Astrocyte of the hippocampus (primary cell): ENCODE measurements at places on chromosomes 3 and 15.

DNA sequence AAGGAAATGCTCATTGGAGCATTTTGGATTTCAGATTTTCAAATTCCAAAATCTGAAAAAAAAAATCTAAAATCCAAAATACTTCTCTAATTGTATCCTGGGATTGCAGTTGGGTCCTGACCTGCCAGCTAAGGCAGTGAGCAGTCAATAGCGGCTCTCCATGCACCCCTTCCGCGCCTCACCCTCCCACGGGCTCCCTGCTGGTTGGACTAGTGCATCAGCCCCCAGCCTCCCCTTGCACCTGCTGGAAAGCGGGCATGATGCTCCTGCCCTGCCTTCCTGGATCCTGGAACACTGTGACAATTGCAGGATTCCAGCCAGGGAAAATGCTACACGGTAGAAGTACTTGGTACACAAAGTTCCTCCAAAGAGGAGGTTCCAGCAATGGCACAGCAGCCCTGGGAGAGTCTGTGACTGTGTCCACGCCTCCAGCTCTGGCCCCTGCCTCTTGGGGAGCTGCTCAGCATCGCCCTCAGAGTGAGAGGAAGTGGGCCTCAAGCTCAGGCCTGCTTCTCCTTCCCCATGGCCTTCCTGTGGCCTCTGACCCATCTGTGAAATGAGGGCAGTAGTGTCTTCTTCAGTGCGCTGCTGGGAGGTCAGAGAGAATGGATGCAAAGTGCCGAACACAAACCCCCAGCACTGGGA is 39.5 kb upstream of the CHRNB4 start:
- DNase-seq: no peak

DNA sequence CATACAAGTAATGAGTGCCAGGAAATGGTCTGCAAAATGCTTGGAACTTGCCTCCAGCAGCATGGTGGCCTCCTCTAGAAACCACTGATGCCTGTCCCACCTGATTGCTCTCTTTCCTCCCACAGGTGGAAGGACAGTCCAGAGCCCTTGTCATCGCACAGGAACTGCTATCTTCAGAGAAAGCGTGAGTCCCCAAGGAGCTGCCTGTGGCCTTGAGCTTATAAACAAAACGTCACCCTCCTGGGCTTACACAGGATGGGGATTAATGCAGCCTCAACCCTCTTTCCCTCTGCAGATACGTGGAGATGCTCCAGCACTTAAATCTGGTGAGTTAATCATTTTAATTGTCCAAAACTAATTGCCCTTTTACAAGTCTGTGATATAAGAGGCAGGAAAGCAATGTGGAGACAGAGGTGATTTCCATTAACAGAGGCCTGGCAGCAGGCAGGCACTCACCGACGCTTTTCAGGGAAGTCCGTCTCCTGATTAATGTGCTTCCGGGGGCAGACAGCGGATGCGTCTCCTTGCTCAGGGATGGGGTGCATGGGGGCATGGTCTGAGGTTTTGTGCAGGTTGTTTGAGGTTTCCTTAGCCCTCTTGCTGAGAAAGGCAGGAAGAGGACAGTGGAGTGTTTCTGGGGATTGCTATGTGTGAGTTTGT is 61.8 kb downstream of the FGD5 start:
- DNase-seq: no peak

- peak; percentile 87 for DNase-seq
Measured at GRCh38 chr15:88904624-88905327, 8.4 kb downstream of the MFGE8 start.

- DNase-seq: no peak
Measured at GRCh38 chr3:100748220-100748619, 38.9 kb downstream of the TFG start.

DNA sequence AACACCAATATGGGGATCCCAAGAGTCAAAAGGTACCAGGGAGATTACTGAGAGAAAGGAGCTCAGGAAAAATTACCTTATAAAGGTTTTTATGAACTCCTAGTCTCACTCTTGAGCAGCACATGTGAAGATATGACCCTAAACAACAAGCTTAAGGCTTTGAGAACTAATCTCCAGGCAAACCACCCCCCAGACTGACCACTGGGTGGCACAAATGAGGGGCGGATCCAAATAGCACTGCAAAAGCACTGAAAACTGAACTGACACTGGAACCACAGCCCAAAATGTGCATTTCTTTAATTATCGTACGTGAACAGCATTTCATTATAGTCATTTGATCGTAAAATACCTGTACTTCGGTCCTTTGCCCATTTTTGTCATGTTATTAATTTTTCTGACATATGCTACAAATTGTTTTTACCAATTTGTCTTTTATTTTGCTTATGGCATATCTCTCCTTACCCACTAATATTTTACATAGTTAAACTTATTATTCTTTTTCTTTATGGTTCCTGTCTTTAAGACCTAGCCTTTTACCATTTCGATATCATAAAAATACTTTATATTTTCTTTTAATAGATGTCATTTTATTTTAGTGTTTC is 31.5 kb upstream of the TFDP2 start:
- peak; percentile 41 for DNase-seq

- DNase-seq: no peak
Measured at GRCh38 chr3:154955907-154956533, 124.1 kb upstream of the MME start.

DNA sequence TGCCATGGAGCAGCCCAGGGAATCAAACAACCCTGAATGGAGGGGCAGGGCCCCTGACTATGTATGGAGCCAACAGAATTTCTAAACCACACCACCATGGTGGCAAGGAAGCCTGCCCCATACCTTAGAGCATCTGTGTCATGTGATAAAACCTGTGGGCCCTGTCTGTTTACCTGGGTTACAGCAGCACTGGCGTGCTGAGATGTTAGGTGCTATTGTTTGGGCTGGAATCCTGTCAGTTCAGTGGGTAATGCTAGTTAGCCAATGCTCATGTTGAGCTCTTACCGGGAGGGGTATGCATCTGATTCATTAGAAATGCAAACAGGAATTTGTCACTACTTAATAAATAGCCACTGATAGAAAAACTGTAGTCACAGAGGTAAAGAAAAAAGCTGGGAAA is 63.5 kb upstream of the ETV5 start:
- no peak for DNase-seq

DNA sequence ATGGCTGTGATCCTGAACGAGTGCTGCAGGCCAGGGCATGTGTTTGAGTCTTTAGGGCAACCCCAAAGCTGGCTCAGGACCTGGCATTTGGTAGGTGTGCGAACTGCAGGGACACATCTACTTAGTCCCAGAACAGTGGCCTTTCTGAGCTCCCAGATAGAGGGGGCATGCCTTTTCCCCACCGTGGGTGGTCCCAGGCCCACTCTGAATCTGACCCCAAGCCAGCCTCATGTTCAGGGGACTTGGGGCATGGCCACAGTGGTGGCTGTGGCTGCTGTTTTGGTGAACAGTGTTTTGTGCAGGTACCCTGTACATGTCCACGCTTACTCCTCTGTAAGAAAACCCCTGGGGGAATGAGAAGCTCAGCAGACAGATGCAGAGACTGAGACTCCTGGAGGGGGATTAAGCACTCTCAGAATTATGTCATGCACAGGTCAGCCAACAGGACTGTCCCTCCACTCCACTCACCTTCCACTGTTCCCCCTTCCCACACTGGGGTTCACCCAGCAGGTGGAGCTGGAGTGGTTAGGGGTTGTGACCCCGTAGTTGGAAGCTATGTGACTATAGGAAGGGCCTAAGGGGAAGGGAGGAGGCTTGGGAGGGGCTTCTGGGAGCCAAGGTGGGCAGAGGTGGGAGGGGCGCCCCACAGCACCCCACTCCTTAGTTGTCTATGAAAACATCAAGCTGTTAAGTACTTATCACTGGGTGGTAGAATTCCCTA is 16.4 kb downstream of the ESYT3 start:
- DNase-seq: no peak

DNA sequence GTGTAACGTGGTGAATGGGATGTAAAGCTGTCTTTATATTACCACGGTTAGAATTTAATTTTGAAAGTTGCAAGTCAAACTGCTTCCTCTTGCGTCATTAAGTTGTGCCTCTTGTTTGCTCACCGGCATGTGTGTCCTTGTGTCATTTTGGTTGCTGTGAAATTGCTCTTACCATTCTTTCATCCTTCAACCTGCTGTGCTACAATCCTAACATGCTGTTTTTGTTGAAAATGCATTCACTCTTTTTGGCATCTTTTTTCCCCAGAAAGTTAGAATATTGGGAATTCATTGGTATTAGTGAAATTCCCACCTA is 164.7 kb downstream of the PGPEP1L start:
- no peak for DNase-seq

DNA sequence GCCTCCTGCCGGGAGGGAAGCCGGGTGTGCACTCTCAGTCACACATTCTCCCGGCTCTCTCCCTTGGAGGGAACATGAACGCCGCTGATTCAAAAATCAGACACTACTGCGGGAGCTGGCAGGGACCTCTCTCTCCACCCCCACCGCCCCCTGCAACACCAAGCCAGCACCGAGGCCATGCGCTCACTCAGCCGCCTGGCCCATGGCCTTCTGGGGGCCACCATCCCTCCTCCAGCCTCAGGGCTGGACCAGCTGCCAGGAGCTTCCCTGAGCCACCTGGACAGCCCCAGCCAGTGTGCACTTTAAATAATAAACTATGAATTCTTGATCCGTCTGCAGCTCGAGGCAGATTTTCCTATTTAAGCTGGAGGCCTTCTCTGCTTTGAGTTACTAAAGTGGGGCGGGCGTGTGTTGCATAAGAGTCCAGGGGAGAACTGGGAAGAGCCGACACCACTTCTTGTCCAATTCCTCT is 30.6 kb downstream of the ADAMTS17 start:
- no peak for DNase-seq

GRCh38 chr15:27824841-27825422 is 274.2 kb downstream of the OCA2 start:
- no peak for DNase-seq

GRCh38 chr15:35912196-35912595 is 366.2 kb upstream of the DPH6 start:
- peak; percentile 2 for DNase-seq

- DNase-seq: no peak
Measured at GRCh38 chr3:85483986-85484385, 525.2 kb downstream of the CADM2 start.

GRCh38 chr3:44396200-44397171 is 57.9 kb downstream of the TCAIM start:
- DNase-seq: no peak

DNA sequence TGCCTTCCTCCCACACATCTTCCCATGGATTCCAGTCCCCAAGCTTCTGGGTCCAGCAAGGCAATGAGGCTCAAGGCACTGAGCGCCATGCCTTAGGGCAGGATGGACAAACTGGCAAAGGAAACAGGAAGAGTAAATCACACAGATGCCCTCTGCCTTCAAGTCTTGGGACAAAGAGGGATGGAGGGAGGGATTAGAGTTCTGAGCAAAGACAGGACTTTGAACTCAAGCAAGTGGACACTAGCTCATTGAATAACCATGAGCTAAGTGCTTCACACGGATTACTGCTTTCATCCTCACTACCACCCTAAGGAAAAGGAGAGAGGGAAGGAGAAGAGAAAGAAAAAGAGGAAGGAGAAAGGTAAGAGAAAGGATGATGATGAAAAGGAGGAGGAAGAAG is 7.6 kb upstream of the THBS1 start:
- no peak for DNase-seq

- DNase-seq: peak; percentile 4
Measured at GRCh38 chr3:32757618-32758374, 60.0 kb upstream of the TRIM71 start.

DNA sequence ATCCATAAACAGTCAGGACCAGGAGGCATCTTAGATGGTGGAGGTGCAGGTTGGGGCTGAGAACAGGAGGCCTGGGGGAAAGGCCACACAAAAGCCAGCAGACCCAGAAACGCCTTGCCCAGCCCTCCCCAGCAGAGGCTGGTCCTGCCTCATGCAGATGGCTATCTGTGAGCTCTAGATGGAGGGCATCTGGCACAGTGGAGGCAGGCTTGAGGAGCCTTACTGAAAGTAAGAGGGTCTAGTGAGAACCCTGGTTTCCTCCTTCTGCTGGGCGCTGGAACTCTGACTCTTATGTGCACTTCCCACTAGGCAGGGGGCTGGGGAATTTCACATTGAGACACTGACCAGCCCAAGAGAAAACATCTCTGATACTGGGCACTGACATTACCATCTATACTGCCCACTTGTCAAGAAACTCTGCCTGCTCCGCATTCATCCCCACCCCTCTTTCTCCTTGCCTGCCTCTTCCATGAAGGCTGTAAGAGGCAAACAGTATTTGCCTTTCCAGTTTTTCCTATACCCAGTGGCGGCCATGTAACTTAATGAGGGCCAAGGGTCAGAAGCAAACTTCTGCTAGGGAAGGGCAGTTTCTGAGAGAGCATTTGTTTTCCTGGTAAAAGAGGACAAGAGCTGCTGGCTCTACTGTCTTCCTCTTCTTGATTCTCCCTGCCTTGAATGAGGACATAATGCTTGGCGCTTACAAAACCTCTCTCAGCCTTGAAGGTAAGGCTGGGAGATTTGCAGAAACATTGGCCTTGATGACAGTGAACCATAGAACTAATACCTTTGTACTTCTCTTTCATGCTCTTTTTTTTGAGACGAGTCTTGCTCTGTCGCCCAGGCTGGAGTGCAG is 4.4 kb upstream of the SCN5A start:
- DNase-seq: no peak

- DNase-seq: no peak
Measured at GRCh38 chr3:148451969-148452368, 245.7 kb upstream of the AGTR1 start.

DNA sequence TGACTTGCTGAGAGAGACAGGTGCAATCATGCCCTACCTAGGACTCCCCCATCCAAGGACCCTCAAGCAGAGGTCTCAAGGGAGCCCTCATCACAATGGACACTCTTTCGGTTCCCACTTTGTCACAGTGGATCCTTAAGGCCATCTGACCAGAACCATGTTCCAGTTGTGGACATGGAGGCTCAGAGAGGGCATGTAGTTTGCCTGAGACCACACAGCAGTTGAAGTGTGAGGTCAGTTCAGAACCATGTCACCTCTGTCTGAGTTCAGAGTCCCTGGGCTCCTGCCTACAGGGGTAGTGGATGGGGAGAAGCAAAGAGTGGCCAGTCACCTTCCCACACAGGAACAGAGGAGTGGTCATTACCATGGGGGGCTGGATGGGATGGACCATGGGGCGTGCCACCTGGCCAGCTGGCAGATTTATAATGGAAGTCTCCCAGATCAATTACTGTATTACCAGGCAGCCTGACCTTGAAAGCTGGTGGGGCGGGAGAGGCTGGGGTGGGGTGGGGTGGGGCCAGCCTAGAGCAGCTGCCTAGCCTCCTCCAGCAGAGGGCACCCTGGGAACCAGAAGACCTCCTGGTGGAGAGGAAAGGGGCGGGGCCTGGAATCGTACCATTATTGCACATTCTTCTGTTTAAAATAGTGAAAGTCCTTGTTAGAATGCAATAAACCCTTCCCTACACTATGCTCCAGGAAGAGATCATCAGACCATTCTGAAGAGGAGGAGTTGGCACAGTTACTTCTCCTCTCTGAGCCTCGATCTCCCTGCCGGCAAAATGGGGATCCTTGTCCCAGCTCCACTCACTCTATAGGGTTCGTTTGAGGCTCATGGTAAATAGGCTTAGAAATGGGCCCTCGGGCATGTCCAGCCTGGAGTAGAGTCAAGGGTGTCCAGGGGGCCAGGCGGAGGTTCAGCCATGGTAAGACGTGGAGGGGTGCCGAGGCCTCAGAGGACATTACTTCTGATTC is 26.9 kb upstream of the LINGO1 start:
- peak; percentile 58 for DNase-seq
